NCI-H524 (cell line): ENCODE measurements at places on chromosomes 6 and 20.

DNA sequence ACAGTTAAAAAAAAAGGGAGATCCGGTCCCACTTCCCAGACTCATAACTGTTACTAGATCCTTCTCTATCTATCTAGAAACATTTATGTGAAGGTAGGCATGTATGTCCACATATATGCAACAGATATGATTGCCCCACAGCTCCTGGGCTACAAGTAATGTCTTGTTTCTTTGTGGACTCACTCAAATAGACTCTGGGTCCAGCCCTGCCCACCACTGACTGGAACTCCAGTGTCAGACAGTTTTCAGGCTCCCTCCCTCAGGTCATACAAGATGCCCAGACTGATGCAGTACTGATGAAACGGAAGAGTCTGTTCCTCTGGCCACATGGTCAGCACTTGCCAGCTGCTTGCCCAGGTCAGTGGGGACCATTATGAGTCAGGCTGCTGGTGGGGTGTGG, 30.8 kb upstream of the IER3 start:
- DNase-seq = no peak

DNA sequence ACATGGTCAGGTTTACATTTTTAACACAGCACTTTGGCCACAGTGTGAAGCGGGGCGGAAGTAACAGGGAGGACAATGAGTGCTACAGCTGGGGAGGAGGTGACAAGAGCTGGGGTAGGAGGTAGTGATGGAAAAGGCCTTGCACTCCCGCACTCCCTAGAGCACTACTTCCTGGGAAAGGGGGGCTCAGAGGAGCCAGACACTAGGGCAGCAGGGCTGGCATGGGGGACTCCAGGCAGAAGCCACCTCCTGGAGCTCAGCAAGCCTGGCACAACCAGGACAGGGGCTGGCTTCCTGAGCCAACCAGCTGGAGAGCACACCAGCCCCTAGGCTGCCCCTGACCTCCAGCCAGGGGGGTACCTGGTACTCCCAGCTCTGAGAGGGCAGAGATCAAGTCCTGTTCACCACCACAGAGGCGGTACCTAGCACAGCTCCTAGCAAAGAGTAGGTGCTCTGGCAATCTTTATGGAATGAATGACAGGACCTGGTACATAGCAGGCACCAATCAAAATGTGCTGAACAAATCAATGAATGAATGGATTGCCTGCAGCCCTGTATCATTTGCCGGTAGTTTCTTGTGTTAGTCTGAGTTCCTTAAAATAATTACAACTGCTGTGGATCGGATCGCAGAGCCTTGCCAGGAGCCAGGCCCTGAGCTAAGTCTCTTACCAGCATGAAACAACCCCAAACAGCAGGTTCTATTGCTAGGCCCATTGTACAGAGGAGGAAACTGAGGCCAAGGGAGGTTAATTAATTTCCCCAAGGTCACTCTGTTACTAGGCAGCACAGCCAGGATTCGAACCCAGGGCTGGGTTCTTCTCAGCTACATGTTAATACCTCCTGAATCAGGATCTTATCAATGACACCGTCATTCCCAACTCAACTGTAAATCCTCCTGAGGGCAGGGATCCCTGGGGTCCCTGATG, 15.5 kb downstream of the NOL4L start:
- no peak for DNase-seq

- DNase-seq = no peak
Observed at GRCh38 chr6:51992876-51993275, 94.5 kb downstream of the PKHD1 start.

DNA sequence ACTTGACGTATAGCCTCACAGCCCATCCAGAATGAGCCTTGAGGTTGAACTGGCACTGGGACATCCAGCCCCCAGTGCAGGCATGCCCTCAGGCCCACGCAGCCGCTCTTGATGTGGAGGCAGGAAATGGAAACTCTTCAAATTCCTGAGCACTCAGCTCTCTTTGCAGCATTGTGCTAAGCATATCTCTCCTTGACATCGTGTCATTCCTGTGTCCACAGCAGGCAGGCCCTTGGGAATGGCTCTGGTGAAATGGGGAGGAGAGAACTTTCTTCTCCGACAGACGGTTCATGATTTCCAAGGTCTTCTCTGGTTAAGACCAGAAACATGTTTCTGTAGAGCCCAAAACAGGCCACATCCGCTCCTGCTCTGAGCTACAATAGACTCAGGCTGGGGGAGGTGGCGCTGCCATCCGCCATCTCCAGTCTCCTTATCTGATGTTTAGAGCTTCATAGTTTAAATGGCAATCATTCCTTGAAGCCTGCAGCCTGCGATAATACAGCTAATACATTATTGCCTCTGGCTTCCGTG, 248.8 kb downstream of the CDH4 start:
- no peak for DNase-seq

GRCh38 chr20:38523697-38524096, 51.1 kb downstream of the RALGAPB start:
- no peak for DNase-seq

DNA sequence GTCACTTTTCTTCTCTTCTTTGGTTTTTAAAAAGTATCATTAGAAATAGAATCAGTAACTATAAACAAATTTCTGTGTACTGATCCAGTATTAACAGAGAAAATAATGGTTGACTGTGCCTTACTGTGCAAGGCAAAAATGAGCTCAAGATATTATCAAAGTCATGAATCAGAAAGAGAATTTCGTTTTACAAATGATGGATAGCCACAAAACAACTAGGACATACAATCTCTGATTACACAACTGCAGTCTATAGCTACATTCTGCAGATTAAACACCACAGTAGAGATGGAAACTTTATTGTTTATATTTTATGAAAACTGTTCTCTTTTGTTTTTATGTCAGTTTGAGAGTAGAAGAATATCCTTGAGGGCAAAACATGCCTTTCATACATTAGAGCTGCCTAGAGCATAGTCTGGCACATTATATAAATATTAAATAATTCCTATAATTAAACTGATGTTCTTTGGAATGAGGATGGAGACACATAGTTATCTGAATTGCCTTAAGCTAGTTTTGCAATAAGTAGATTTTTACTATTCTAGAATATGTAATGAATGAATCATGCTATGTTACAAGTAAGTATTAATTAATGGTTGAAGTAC, 333.1 kb downstream of the LAMA2 start:
- no peak for DNase-seq

DNA sequence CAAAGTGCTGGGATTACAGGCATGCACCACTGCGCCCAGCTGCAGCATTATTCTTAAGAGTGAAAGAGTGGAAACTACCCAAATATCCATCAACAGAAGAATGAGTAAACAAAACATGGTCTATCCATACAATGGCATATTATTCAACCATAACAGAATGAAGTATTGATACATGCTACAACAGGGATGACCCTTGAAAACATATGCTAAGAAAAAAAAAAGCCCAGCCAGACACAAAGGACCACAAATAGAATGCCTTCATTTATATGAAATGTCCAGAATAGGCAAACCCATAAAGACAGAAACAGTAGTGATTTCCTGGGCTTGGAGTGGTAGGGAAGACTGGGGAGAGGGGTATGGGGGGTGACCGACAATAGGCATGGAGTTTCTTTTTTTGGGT, 7.1 kb downstream of the TUBB2B start:
- DNase-seq = no peak

GRCh38 chr20:53805895-53806384, 212.3 kb upstream of the ZNF217 start:
- DNase-seq = no peak

DNA sequence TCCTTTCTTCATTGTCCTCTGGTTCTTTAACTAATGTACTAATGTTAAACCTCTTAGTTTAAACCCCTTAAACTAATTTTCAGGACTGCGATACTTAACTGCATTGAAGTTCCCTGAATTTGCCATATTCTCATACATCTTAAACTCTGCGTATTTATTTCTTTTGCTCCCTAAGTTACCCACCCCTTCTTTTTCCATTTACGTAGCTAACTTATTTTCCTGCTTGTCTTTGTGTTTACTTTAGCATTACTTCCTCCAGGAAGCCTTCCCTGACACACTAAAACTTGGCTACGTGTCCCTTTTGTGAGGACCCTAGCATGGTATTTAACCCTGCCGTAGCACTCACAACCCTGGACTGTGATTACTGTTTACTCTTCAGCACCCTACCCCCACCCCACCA, 79.0 kb downstream of the UBR2 start:
- no peak for DNase-seq

DNA sequence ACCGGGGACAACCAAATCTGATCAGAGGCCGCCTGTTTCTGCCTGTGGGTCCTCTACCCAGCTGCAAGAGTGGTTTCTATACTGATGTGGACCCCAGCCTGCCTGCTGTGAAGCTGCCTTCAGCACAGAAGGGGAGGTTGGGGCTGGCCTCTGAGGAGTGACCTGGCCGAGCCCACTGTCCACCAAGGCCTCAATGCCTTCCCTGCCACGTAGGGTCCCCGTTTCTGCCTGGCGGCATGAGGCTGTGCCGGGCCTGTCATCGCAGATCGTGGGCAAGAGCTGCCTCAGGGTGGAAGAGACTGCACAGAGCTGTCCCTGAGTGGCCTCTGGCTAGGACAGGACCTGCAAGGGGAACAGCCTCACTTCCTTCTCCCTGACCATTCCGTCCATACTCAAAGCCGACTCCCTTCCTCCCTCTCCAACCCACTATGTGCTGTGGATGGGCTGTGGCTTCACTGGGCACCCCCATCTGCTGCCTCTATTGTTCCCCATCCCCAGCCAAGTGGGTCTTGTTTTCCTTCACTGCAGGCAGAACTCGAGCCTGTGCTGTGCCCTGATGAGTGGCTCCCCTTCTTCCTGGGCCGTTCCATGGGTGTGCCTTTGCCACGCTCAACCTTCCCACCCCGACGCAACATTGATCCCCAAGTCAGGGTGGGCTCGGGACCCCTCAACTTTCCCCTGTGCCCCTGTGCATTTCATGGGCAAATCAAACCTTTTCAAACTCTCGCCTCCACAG, 60.3 kb downstream of the ERMARD start:
- DNase-seq = no peak

GRCh38 chr20:3080939-3081388, 3.6 kb downstream of the AVP start:
- no peak for DNase-seq

DNA sequence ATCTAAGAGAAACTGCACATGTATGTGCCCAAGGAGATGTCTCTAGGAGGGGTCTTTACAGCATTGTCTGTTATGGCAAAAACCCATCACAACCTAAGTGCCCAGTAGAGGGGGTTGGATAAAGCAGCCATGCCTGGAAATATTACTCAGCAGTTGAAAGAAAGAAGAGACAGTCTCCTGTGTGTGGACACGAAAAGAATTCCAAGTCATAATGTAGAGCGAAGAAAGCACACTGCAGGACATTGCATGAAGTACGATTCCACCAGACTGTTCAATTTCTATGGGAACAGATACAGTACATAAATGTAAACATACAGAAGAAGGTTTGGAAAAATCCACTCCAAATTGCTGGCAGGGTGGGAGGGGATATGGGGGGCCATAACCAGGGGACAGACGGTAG, 7.3 kb upstream of the TGM2 start:
- DNase-seq = peak; percentile 22

- DNase-seq = no peak
Observed at GRCh38 chr6:80482056-80482455, 375.6 kb downstream of the BCKDHB start.

GRCh38 chr20:9270831-9271230, 201.9 kb downstream of the PLCB4 start:
- DNase-seq = no peak

- DNase-seq = no peak
Observed at GRCh38 chr6:124783344-124783743, 178.9 kb upstream of the RNF217 start.

GRCh38 chr6:31057426-31058003, 47.2 kb downstream of the MUC22 start:
- DNase-seq = peak; percentile 8

DNA sequence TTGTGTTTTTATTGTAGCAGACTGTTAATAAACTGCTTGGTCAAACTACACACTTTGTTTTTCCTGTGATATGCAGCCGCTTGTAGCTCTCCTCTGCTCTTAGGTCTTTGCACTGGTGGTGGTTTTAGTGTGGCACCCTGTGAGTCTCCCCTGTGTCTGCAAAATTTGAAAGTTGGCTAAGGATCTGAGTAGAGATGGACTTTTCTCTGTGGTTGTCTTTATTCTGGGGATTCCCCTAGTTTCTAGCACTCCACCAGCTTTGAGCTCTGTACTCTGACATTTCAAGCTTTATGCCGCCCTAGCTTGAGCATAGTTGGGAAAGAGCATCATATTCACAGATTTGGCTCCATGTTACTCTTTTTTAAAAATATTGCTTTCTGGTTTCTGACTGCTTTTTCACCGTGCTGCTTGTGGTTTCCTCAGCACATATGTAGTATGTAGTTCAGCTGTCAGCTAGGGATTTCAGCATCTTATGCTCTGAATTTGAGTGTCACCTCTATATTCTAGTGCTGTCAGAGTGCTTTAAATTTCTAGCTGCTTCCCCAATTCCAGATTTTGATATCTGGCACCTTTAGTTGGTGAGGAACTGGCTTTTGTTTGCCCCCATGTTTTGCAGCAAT, 25.4 kb downstream of the CDYL start:
- no peak for DNase-seq

DNA sequence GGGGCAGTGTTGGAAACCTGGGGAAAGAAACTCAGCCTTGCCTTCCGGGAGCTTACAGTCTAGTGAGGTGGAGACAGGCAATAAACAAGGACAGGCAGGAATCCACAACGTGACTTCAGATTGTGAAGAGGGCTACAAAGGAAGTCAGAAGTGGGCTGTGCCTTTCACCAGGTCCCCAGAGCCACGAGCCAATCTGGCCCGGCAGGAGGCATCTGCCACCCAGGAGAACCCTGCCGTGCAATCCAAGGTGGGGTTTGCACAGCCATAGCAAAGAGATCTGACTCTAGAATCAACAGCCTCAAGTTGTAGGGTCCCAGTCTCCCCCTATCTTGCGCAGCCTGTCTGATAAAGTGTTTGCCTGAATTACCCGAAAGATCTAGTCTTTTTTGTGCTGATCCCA, 5.5 kb downstream of the SLC32A1 start:
- DNase-seq = peak; percentile 64

DNA sequence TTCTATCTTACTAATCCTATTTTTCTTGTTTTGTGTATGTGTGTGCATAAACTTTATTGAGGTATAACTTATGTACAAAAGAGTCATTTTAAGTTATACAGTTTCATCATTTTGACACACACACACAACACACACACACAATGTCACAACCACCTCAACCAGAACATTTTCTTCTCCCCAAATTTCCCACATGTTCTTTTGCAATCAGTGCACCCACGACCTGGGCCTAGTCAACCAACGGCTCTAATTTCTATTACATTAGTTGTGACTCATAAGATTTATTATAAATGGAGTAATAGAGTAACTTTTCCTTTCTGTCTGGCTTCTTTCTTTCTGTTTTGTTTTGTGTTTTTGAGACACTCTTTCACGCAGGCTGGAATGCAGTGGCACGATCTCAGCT, 9.8 kb upstream of the POM121L2 start:
- no peak for DNase-seq

- DNase-seq = no peak
Observed at GRCh38 chr6:90131125-90131524, 165.5 kb downstream of the BACH2 start.
